Activated CD4-positive, CD25-positive, alpha-beta regulatory T cell (primary cell): ENCODE measurements at places on chromosomes 12 and 14.

- DNase-seq = no peak
These were observed 141.4 kb downstream of the PHLDA1 start for GRCh38 chr12:75890141-75890540.

- DNase-seq = no peak
These were observed 12.7 kb downstream of the PPP1R36 start for GRCh38 chr14:64562436-64562835.

DNA sequence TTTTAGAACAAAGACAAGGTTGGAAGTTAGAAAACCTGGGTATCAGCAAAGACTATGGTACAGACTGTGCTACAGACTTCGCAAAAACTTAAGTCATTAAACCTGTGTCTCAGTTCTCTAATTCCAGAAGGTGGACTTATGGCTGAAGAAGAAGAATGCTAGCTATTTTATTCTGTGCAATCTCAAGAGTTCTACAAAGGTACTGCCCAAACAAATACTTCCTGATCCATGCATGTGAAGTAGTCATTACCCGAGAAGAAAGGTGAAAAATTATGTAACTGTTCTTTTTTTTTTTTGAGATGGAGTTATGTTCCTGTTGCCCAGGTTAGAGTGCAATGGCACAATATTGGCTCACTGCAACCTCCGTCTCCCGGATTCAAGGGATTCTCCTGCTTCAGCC is 45.5 kb upstream of the SLC2A3 start:
- DNase-seq = no peak

DNA sequence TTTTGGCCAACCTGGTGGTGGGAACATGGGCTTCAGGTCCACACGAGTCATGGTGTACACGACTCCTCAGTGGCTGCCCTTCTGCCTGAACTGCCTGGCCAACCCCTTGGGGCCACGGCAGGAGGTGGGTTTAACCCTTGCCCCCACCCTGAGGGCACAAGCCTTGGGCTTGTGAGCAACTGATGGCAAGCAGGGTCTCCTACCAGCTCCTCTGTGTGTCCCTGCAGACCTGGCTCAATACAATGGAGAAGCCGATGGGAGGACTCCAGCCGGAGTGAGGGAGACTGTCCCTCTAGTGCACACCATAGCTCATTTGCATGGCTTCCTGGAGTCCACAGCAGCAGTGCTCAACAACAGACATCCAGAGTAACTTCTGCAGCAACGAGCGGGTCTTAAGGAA is 28.0 kb downstream of the JAG2 start:
- no peak for DNase-seq

DNA sequence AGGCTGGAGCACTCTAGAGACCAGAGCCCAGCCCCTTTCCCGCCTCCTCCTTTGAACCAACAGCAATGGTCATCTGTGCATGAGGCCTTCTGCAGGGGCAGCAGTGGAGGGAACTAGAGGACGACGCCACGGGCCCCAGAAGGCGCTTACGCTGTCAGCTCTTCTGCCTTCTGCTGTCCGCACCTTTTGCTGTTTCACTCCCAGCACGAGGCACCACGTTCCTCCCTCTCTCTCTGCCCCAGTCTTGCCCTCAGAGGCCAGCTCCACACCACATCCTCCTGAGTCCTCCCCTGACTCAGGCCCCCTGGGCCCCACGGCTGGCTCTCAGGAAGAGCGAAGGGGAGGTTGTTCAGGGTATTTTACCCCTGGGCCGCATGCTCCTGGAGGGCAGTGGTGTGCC is 15.5 kb downstream of the MMAB start:
- no peak for DNase-seq

DNA sequence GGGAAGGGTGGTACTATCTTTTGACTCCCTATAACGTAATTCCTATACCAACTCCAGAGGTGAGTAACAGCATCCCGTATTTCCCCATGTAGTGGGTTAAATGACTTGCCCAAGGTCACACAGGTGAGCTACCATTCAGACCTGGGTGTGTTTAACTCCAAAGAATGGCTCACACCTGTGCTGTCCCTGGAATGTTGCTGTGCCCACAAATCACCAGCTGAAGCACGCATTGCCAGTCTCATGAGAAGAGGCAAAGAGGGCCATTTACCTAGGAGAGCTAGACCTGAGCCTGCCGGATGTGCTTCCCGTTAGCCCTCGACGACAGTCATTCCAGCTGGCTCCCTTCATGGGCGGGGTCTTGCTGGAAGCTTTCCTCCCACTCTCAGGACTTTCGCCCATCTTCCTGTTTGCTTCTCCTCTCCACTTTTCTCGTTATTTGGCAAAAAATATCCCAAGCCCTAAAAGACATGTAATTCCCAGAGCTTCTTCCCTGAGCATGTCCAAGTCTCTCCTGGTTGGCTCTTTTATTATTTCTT is 106.6 kb upstream of the VASH1 start:
- no peak for DNase-seq

DNA sequence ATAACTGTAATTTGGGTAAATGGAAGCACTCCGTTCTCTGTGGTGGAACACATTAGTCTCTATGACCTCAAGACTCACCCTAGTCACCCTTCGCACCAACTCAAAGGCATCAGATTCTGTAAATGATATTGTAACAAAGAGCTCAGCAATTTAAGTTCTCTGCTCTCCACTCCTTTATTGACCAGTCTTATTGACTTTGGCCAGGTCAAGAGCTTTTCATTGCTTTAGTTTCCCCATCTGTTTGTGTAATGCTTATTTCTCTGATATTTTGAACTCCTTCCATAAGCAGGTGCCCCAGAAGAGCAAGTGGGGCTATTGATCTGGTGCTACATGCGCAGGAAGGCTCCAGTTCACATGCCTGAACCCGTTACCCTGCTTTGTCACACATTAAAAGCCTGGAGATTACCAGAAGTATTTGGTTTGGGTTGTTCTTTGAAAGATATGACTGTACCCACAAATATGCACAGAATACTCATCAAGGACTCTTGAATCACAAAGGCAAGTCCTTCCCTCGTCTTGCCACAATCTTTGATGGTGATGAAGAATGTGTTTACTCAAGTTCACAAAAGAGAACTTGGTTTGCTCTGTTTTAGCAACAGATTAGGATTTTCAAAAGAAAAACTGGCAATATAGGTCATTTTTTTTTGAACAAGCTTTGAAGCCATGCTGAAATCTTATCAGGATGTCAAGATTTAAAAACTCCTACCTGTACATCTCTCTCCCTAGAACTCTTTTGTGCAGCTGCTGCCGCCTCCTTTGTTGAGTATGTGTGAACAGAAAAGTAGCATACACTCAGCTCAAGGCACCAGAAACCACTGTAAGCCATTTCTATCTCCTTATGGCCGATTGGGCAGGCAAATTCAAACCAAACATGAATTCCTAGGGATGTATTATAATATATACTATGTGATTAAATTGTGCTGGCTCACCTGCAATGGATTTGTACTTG is 193.9 kb downstream of the BCAT1 start:
- DNase-seq = no peak

DNA sequence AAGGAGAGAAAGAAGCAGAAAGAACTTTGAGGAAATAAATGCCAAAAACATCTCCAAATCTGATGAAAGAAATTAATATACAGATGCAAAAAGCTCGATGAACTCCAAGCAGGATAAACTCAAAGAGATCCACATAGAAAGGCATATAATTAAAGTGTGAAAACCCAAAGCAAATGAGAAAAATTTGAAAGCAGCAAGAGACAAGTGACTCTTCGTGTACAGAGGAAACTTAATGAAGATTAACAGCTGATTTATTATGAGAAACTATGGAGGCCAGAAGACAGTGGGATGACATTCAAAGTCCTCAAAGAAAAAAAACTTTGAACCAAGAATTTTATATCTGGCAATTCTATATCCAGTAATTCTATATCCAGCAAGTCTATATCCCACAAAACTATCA is 163.0 kb upstream of the TMCC3 start:
- DNase-seq = no peak

GRCh38 chr14:36653413-36653812 is 8.2 kb upstream of the PAX9 start:
- no peak for DNase-seq

- DNase-seq = no peak
These were observed 447.3 kb downstream of the NELL2 start for GRCh38 chr12:44428825-44429224.

DNA sequence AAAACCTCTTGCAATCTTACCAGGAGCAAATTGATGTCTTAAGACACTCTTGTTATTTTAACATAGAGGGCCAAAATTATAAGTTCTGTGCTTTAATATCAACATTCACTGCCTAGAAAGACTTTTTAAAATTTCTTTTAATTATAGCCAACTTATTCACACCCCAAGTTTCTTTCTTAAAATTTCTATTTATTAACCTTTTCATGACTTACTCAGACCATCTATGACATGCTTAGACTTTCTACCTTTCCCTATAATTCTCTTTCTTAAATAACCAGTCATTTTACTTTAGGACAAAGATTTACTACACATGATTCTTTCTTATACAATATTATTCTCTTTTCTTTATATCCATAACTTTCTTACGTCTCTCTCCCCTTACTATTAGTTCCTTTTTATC is 220.4 kb downstream of the NUBPL start:
- DNase-seq = no peak

DNA sequence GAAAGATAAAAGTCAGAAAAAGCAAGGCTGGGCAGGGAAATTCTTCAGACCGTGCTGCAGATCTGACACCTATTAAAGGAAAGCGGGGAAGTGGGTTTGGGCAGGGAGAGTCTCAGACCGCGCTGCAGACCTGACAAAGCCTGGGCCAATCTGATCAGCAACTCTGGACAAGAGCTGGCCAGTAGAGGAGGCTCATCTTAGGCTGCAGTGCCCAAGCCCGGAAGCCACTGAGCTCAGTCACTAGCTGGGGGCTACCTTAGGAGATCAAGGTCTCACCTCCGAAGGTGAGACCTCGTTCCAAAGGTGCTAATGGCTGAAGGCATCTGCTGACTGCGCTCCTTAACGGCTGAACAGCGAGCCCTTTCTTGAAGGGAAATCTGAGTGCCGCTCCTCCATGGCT is 60.2 kb downstream of the SINHCAF start:
- no peak for DNase-seq

DNA sequence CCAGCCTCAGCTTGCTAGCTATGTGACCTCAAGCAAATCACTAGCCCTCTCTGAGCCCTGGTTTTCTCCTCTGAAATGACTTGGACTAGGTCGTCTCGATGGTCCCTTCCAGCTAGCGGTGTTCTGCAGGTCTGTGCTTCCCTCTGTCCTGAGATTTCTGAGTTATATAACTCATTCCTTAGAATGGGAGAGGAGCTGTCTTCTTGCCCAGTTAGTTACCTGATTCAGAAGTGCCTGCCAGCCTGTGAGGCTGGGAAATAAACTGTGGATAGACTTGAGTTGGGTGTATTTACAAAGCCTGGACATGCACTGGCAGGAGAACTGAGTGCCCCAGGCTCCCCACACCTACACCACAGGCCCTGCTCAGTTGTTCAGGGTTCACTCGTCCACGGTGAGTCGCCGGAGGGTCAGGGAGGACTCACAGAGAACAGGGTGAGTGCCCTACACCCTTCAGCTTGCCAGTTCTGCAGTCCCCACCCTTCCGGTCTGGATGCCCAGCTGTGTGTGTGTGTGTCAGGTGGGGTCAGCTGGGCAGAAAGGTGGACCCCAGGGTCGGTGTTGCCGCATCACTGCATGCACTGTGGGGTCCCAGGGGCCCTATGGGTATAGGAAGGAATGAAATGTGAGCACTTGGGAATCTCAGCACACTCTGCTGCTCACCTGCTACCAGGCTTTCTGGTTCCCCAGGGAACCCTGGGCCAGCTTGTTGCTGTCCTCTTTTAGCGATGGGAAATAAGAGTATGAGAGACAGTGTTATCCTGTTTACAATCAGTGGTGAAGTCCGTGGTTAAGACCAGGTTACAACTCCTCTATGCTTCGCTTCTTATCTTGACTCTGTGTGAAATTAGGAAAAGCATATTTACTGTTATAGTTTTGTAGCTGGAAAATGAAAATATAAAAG is 348.2 kb downstream of the DPF3 start:
- DNase-seq = no peak

DNA sequence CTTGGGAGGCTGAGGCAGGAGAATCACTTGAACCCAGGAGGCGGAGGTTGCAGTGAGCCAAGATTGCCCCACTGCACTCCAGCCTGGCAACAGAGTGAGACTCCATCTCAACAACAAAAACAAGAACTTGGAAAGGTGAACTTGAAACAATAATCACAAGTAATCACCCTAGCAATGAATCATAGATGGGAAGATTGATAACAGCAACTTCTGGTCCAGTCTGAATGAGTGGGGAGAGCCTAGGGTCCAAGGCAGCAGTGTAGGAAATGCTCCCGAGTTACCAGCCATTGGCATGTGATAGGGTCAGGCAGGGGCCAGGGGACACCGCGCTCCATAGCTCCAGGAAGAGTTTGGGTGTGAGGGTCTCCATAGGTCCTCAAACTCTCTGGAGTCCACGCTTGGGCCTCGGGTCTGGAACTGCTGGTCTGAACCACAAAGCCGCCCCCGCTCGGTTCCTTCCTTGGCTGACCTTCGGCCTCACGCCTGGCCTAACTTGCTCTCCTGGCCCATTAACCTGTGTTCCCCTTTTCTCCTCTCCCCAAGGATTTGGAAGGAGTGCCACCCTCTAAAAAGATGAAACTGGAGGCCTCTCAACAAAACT is 19.9 kb upstream of the MLXIP start:
- no peak for DNase-seq

DNA sequence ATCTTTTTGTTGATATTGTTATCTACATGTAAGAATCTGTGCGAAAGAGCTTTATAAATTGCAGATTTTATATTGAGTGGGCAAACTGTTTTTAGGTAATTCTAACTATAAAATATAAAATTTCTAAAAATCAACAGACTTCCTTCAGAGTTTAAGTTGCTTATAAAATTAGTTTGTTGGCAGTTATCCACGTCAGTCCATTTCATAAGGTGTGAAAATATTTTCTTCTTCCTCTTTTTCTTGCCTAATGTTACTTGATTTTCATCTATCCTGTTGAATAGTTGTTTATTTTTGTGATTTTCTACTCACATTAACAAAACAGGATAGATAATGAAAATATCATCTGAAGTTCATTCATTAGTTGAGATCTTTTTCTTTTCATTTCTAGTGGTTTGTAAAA is 58.0 kb downstream of the RASSF8 start:
- no peak for DNase-seq
